ENCODE measurements at places on chromosomes 1 and 21.

DNA sequence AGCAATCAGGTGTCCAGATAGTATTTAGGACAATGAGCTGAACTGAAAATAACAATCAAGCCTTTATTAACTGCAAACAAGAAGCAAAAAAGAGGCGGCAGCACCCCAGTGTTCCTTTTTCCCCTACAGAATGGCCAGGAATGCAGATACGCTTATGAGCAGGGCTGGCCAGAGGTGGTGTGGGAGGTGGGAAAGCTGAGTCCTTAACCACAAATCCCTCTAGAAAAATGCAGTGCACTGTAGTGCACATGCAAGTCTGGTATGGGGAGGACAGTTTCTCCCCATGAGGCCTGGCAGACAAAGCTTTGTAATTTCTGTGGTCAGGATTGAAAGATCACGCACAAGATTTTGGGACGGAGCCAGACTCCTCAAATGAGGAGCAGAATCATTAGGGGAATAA, 10.7 kb upstream of the IFNAR1 start:
- no peak for DNase-seq

DNA sequence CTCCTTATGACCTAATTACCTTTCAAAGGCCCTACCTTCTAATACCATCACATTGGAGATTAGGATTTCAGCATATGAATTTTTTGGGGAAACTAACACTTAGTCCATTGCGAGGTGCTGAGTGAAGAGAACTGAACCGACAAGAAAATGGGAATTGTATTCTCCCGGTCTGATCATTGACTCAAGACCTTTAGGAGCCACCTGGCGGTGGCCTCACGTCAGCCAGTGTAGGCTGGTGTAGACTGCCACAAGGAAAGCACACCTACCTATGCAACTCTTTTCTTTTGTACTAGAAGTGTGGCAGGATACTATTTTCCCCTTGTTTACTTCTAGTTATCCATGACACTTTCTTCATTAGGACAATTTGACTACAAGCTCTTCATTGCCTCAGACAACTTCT, 333.5 kb upstream of the B3GALT2 start:
- DNase-seq = no peak

GRCh38 chr1:200299571-200299970, 110.3 kb downstream of the ZNF281 start:
- no peak for DNase-seq

DNA sequence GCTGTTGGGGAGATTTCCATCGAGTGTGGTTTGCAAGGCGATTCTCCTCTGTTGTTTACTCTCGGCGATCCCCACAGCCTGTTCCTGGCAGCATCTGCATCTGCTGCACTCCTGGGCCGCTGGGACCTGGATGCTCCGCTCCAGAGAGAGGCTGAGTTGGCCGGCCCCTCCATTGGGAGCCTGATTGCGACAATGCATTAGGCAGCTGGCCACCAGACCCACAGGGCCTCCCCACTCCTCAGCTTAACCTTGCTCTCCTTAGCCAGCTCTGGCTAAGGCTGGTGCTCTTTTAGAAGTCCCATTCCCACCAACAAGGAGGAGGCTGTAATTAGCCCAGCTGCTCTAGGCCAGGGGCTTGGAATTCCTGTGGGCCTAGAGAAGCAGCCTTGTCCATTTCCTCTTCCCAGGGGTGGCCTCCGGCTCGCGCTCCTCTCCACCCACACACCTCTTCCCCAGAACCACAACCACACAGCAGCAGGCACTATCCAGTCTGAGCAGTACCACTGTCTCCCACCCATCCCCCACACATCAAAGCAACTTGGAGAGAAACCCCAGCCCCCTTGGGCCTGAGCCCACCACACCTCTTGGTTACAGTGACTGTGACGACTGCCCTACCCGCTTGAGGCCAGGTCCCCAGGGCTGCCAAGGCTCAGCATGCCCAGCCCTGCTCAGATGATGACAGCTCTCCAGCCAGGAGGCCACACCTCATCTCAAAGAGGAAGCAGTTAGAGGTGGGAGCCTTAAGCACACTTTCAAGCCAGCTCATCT, 193.8 kb upstream of the EDN2 start:
- peak; percentile 51 for DNase-seq

- DNase-seq = no peak
Measured at GRCh38 chr1:221308534-221309511, 429.6 kb downstream of the HLX start.

- no peak for DNase-seq
Measured at GRCh38 chr1:34648501-34648900, 106.3 kb upstream of the GJB5 start.

DNA sequence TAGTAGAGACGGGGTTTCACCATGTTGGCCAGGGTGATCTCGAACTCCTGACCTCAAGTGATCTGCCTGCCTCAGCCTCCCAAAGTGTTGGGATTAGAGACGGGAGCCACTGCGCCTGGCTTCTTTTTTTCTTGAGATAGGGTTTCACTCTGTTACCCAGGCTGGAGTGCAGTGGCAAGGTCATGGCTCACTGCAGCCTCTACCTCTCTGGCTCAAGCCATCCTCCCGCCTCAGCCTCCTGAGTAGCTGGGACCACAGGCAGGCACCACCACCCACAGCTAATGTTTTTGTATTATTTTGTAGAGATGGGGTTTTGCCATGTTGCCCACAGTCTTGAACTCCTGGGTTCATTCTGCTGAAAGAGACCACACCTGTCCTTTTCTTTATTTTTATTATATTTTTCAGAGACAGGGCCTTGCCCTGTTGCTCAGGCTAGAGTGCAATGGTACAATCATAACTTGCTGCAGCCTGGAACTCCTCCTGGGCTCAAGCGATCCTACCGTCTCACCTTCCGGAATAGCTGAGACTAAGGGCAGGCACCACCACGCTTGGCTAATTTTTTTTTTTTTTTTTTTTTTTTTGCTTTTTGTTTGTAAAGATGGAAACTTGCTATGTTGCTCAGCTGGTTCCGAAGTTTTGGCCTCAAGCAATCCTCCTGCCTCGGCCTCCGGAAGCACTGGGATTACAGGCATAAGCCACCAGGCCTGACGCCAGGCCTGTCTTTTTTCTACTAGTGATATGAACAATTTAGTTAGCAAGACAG, 3.1 kb downstream of the LMNA start:
- DNase-seq = no peak

DNA sequence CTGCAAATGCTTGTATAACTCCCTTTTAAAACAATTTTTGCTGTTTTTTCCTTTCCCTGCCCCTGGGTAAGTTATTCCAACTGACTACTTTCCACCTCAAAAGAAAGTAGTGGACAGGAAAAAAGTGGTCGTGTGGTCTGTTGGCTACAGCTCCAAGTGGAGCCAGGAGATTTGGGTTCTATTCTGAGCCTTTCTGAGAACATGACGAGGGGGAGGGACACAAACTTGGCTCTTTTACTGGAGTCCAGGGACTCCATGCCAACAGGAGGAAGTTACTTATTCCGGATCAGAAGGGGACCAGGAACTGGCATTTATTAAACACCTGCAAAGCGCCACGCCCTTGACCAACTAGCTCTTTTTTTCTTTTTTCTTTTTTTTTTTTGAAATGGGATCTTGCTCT, 79.0 kb upstream of the CAPZB start:
- DNase-seq = no peak

DNA sequence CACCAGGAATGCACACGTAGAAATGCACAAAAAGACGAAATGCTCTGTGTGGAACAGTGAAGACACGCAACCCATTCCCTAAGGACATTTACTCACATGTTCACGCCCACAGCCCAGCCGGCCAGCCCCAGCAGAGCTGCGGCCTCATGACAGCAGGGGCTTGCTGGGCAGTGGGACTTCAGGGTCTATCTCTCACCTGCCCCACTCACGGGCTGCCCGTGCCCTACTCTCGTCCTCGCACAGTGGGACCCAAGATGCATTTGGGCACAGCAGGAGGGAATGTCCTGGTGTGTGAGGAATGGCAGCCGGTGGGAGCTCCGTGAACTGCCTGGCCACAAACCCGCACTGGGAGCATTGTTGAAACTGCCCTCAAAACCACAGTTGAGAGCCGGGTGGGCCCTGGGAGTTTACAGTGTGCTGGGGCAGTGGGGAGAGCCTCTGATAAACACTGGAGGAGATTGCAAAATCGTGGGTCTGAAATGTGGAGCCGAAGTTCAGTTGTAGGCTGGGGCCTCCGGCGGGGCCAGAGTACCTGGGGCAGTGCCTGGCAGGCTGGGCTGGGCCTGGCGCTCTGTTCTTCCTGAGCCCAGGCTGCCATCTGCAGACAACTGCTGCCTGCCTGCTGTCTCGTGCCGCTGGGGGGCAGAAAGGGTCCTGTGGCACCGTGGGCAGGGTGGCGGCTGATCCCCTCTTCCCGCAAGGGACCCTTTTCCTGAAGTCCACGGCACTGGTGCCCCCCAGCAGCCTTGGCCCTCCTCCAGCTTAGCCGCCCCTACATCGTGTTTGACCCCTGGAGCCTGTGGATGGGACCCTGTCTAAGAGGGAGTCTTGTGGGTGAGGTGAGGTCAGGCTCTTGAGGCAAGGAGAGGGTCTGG, 20.7 kb upstream of the POFUT2 start:
- no peak for DNase-seq

- no peak for DNase-seq
Measured at GRCh38 chr1:32339363-32339978, 3.4 kb upstream of the MARCKSL1 start.
